Endodermal cell (in vitro differentiated cells): ENCODE measurements at places on chromosomes 5 and 9. TPM values are rescaled to one million over a fixed set of nuclear protein-coding genes. Genes with fewer than 3 reads are reported as not detected.
A peak's percentile ranks its signal among the peaks of the same experiment; 100 is the strongest.

DNA sequence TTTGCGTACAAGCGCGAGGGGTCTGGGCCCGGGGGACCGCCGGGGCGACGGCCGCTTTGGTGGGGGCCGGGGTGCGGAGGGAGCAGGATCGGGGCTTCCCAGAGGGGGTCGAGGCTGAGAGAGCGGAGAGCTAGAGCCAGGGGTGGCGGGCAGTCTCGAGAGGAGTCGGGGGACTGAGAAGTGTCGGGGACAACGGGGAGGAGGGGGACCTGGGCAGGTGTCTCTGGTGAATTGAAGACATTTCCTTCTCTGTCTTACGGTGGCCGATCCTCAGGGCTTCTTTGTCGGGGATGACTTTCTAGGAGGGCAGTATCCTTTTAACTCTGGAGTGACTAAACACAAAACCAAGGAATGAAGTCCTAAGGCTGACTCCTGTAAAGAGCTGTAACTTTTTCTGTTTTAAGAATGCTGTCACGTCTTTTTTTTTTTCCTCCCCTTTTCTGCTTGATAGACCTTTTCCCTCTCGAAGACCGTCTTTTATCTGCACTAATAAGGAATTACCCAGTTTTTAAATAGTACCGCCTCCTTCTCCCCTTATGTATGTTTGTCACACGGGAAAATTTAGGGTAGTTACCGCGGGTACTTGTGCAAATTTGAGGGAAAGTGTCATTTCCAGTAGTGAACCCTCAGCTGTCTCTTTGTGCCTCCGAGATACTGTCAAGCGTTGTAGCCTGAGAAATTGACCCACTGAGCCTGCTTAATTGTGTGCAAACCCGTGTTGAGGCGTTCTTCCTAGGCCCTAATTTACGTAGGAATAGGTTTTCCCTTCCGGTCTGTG lies 822 bp downstream of the DENND4C start:
- DNase-seq, result no peak

DNA sequence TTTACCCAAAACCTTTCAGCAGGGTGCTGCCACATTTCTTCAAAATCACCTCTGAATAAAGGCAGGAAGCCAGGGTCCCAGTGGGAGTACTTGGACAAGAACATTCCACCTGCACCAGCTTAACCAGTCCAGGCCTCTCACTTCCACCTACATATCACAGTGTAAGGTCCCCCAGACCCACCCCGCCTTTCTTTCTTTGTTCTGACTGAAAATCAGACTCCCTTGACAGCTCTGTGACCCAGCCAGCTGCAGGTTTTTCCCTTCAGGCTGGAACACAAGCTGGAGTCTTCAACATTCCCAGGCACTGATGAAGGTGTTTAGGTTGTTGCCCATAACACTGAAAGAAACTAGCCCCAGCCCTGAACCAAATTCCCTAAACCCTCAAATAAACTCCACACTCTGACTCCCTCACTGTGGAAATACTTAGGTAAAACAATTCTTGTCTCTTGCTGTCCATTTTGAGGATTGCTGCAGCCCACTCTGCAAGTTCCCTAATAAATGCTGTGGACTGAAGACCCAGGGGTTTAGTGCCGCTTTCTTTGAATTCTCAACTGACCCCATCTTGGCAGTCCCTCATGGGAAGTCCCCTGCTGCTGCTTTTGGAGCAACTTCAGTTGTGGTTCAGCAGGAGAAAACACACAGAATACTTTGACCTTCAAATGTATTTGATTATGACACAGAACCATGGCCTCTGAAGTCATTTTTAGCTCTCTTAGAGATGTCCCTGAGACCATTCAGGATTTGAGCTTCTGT lies 24.8 kb downstream of the P4HA2 start:
- DNase-seq, result peak; percentile 23

DNA sequence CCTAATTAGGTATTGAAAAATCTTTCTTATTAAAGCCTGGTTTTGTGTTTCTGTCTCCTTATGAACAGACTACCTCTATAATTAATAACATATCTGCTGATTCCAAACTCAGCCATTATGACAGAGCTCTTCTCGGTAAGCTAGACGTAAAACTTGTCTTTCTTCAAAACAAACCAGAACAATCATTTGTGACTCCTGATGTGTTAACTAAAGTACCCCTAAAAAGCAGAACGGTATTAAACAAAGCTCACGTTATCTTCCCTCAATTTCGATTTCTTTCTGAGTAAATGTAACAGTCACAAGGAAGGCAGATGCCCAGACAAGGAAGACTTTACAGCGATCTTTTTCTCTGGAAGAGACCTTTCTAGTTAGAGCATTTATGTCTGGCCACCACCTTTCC lies 1.8 kb downstream of the SEMA5A start:
- no peak for DNase-seq

GRCh38 chr9:120730654-120731514 lies 16.6 kb upstream of the MEGF9 start:
- peak; percentile 96 for DNase-seq

GRCh38 chr9:7360513-7360912 lies 439.1 kb downstream of the DMAC1 start:
- DNase-seq, result peak; percentile 84

- DNase-seq, result no peak
These were observed 337.4 kb upstream of the GRIA1 start for GRCh38 chr5:153153086-153153485.

Gene FSD1L
- total RNA-seq, result 11.1 and 13.4 TPM in 2 replicates

DNA sequence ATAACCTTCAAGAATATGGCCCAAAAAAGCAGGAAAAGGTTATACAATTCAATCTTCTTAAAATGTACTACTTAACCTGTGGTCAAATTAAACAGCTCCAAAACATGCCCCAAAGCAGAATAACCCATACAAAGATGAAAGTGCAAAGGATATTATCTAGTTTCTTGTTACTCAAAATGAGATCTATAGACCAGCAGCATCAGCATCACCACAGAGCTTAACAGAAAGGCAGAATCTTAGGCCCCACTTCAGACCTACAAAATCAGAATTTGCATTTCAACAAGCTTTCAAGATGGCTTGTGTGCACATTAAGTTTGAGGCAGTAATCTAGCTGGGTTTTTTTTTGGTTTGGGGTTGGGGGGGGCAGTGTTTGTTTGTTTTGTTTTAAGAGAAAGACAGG lies 54.0 kb downstream of the SCAI start:
- no peak for DNase-seq

DNA sequence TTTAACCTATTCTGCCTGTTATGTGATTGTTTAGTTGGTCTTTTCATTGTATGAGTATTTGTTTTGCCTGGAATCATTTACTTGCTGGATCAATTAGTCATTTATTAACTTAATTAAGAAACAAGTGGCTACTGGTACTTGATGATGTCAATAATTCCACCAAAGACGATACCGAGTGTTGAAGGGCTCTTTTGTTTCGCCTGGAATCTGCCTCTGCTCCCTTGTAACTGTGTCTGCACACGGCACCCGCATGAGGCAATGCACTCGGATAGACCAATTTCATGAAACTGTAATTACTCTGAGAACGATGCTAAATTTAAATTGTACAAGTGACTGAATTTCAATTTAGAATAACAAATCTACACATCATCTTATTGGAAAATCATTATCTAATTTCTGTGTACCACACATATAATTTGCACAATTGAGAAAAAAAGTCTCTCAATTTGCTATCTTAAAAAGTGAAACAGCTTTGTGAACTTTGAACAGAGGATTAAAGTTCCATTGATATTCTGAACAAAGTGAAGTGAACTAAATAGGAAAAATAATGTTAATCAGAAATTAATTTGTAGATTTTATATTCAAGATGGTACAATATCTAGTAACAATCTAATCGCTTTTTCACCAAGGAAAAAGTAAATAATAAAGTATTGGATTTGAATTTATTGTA lies 143.2 kb downstream of the CTNND2 start:
- no peak for DNase-seq

- DNase-seq, result no peak
These were observed 7.6 kb upstream of the EQTN start for GRCh38 chr9:27304521-27304920.

Gene PKD2L2
- total RNA-seq, result not detected in 2 replicates

DNA sequence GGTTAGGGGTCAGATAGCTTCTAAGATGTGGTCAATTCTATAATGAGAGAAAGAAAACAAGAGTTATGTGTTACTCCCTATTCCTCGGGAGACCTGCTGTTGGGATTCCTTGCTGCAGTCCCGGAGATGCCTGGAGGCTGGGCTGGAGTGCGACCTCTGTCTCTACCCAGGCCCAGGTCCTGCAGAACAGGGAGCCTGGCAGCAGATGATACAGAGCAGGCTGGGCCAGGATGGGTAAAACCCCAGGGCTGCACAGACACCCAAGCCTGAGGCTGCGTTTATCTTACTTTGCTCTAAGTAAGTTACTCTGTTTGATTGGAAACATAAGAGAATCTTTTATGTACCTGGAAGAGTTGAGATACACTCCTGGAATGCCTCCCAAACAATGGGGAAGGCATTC lies 26.9 kb upstream of the FAM120AOS start:
- peak; percentile 57 for DNase-seq

Gene NR5A1
- total RNA-seq, result not detected in 3 replicates

DNA sequence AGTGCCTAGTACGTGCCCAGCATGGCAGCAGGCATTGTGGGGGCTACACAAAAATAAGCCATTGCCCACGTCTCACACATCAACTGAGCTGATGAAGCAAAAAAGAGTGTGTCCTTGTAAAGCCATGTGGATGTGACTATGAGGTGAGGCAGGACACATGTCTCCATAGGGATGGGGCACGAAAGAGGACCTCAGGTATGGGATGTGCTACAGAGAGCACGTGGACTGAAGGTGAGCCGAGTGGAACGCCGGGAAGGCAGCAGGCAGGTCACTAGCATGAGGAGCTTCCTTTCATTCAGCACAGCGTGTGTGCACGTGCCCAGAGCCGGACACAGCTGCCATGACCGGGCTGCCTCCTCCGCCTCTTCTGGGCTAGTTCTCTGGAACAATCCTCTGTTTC lies 429.8 kb downstream of the SPOCK1 start:
- no peak for DNase-seq
